Lung microvascular endothelial cell (primary cell): ENCODE measurements at places on chromosomes 3 and 15. TPM values are rescaled to one million over a fixed set of nuclear protein-coding genes. Genes with fewer than 3 reads are reported as not detected.

Gene LNP1
- total RNA-seq, result 0.44 and 0.60 TPM in 2 replicates

- DNase-seq, result no peak
Observed at GRCh38 chr3:195537995-195538394, 5.1 kb downstream of the PPP1R2 start.

DNA sequence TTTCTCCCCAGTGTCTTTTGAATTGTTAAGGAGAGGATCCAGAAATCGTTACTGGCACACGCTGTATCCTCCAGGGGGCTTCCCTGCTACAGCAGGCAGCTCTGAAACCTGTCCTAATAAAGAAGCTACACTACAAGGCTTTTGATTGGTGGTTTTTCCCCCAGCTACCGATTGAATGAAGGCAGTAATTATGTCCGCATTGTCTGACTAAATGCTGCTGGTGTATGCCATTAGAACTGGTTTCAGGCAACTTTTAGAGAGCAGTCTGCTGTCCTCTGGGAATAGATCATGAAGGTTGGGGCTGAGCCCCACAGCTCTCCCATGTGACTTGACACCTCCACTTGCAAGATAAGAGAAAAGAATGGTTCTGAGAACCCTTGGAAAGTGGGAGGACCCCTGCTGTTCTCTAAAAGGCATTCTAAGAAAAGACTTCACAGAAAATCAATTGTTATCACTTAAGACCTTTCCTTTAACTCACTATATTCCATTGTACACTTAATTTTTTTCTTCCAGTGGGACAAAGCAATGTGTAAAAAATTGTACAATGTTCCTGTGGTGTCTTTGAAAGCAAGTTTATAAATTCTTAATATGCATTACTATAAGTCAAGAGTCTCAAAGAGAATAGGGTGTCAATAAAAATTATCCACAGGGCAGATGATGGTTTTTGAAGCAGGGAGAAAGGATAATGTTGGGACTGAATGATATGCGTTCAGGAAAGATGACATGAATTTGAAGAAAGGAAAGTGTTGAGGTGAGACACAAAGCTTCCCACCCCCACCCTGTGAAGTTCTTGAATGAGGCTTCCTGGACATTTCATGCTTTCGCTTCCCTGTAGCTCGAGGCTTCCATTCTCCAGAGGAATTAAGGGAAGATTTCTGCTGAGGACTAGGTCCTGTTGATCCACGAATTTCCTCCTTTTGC, 53.0 kb upstream of the DAZL start:
- DNase-seq, result no peak

DNA sequence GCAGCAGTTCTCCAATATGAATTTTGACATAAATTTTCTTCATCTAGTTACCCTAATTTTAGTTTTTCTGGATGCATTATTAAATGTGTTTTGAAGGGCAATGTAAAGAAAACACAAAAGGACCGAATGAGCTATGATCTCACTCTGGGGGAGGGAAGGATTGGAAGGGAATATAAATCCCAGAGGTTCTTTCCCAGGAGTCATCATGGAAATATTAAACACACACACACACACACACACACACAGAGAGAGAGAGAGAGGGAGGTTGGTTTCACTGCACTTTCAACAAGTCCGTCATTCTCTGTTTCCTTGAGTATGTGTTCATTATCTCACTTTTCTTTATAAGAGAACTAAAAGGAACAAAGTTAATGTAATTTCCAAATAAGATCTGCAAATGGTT, 70.7 kb upstream of the DCBLD2 start:
- DNase-seq, result peak; percentile 95

DNA sequence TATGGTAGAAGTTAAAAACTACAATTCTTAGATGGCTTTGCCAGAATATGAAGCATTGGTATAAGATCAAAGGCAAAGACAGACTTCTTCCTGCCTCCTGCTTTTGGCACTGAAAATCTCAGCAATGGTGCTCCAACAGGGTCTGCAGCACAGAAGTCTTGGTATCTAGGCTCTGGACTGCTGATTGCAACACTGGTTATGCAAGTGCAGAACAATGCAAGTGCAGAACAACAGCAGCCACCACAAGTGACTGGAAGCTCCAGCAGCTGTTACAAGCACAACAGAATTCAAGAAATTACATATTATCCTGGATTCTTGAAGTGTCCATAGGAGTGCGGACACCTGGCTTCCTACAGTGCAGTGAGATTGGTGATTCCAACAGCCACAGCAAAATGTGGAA, 33.7 kb downstream of the ZBTB20 start:
- DNase-seq, result no peak
